Esophagus squamous epithelium (tissue), 5 donors: ENCODE measurements at places on chromosomes 4 and X.

DNA sequence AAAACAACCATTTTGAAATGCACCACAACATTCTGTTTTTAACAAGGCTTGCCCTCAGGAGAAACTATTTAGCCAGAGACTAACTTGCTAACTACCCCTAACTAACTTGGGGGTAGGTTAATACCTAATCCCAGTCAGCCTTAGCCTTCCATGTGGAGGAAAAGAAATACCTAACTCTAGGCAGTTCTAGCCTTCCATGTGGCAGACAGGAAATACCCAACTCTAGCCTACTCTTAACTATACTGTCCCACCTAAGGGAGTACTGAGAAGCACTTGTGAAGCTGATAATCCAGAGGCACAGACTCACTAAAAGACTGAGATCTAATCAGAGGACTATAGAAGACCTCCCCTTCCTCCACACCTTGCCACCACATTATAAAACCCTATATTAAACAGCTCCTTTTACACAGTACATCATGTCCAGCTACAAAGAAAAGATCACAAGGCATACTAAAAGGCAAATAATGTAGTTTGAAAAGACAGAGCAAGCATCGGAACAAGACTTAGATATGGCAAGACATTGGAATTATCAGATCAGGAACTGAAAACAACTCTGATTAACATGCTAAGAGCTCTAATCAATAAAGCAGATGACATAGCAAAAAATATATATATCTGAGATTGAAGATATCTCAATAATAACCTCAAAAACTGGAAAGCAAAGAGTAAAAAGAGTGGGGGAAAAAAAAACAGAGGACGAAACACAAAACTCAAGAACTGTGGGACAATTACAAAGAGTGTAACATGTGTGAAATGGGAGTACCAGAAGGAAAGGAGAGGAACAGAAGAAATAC, 52.2 kb downstream of the FRYL start:
- DNase-seq, result no peak

GRCh38 chr4:166014411-166014810, 141.4 kb downstream of the TLL1 start:
- no peak for DNase-seq

DNA sequence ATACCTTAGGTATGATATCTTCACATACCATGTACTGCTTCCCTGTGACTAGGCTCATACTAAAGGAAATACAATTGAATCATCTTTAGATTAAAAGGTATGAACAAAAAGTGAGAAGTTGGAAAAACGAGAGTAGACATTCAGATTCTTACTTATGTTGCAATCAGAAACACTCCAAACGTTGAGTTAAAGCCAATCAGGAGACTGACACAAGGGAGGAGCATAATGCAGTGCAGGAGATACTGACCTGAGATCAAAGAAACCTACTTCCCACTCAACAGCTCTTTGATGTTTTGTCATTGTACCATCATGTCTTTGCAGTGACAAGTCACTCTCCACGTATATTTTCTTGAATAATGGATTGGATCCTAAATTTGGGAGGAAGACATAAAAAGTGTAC, 8.9 kb upstream of the PCDH18 start:
- DNase-seq, result no peak

DNA sequence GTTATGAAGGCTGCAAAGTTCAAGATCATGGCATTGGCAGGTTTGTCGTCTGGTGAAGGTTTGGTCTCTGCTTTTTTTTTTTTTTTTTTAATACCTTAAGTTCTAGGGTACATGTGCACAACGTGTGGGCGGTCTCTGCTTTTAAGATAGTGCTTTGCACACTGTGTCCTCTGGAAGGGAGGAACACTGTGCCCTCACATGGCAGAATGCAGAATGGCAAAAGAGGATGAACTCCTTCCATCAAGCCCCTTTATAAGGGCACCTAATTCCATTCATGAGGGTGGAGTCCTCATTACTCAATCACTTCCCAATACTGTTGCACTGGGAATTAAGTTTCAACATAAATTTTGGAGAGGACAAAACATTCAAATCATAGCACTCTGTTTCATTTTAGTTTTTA, 101.4 kb downstream of the GLRA2 start:
- no peak for DNase-seq

GRCh38 chrX:130393451-130394074, 8.1 kb upstream of the GPR119 start:
- DNase-seq, result no peak

GRCh38 chr4:36214735-36215485, 29.4 kb downstream of the ARAP2 start:
- DNase-seq, result no peak

DNA sequence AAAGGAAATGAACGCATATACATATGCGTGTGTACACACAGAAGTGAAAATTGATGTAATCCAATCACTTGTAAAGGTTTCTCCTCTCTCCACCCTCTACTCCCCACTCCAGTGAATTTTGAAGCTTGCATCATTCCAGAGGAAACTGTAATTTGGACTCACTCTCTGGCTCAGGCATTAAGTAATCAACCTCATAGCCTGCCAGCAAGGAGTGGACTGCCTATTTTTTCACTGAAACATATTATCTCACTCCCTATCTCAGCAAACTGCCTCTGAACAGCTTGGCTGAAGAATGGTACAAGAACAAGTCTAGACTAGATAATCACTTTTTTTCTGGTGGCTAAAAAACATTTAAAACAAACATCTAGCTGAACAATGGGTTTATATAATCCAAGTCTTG, 124.2 kb downstream of the C4orf51 start:
- DNase-seq, result no peak

- DNase-seq, result no peak
Measured at GRCh38 chr4:154739111-154739510, 4.7 kb upstream of the LRAT start.

GRCh38 chr4:42633605-42634388, 23.1 kb downstream of the ATP8A1 start:
- no peak for DNase-seq
